ENCODE measurements at places on chromosomes 3 and 15.
A peak's percentile ranks its signal among the peaks of the same experiment; 100 is the strongest.

GRCh38 chr3:112653881-112654300, 12.9 kb upstream of the CCDC80 start:
- no peak for DNase-seq

- no peak for DNase-seq
Measured at GRCh38 chr3:88732186-88732585, 375.2 kb upstream of the EPHA3 start.

GRCh38 chr3:8200996-8201395, 300.6 kb upstream of the LMCD1 start:
- no peak for DNase-seq

- DNase-seq = no peak
Measured at GRCh38 chr3:167450675-167451074, 23.2 kb downstream of the SERPINI2 start.

GRCh38 chr3:105527949-105528348, 161.2 kb downstream of the ALCAM start:
- DNase-seq = peak; percentile 14
